ENCODE measurements at places on chromosomes 16 and 17. TPM values are rescaled to one million over a fixed set of nuclear protein-coding genes. Genes with fewer than 3 reads are reported as not detected.
A peak's percentile ranks its signal among the peaks of the same experiment; 100 is the strongest.

ACSM2A gene
- total RNA-seq, result not detected

C17orf113 gene
- 0.26 TPM for total RNA-seq

DNAAF1 gene
- total RNA-seq, result not detected

EIF1 gene
- total RNA-seq, result 145 TPM

AANAT gene
- total RNA-seq, result not detected

ITGA2B gene
- total RNA-seq, result 0.26 TPM

ZNF764 gene
- total RNA-seq, result 3.1 TPM

HOXB4 gene
- total RNA-seq, result 8.9 TPM

KRT23 gene
- not detected for total RNA-seq

- DNase-seq, result no peak
Observed at GRCh38 chr17:61669522-61669921, 78.5 kb upstream of the NACA2 start.

GRCh38 chr17:30279156-30279555 is 12.6 kb downstream of the BLMH start:
- DNase-seq, result no peak

DNA sequence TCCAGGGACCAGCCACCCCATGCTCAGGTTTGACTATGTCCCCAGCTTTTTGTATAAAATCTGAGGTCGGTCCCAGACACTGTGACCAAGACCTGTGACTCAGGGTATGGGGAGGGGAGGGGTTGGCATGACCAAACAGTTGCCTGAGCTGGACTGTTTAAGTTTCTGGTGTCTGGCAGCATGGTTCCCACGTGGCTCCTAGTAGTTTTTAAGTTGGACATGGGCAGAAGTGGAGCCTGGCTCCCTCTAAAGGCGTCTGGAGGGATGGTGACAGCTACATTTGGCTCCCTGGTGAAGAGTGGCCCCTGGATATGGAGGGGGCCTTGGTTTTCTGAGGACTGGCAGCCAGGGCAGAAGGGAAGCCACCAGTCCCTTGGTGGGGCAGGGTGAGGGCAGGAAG is 7.9 kb downstream of the SMCR8 start:
- DNase-seq, result no peak

GRCh38 chr17:48444516-48445247 is 14.7 kb upstream of the SKAP1 start:
- no peak for DNase-seq

GRCh38 chr17:76623271-76624146 is 20.0 kb downstream of the ST6GALNAC1 start:
- DNase-seq, result peak; percentile 59

DNA sequence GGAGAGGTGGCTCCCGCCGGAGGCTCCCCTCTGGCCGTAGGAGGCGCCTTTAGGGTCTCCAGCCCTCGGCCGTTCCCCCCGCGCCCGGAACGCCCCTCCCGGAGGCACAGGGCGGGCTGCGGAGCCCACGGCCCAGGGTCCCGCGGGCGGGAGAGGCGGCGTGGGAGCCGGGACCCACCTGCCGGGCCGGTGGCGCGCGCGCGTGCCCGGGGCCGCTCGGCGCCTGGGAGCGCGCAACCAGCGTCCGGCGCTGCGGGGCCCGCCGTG is at the start of gene MIF4GD:
TSS of gene MIF4GD (minus strand) at position 266 of the 267 bp plus-strand sequence. CDS start 1,036 bp downstream, outside the sequence.
- peak; percentile 62 for DNase-seq

GRCh38 chr16:30018731-30019158 is 4.3 kb upstream of the C16orf92 start:
- DNase-seq, result peak; percentile 22
